ENCODE measurements at places on chromosomes 1 and 21. TPM values are rescaled to one million over a fixed set of nuclear protein-coding genes. Genes with fewer than 3 reads are reported as not detected.
A peak's percentile ranks its signal among the peaks of the same experiment; 100 is the strongest.

GRCh38 chr1:166920561-166921475 lies 44.8 kb upstream of the TADA1 start:
- DNase-seq: peak; percentile 63

DNA sequence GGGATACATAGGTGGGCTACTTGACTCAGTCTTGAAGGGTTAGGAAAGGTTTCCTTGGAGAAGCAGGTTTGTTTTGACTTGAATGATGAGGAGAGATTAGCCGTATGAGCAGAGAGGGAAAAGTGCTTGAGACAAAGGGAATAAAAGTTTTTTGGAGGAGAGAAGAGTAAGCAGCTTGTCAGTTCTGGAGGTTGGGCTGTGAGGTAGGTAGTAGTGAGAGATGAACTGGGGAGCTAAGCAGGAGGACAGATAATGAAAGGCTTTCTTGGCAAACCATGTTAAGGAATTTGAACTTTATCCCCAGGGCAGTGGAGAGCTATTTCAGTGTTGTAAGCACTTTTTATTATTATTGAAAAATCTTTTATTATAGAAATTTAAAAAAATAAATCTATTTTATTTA lies 3.6 kb downstream of the OSBPL9 start:
- DNase-seq: no peak

Gene SPRR2B
- not detected for polyA plus RNA-seq

Gene MFAP2
- polyA plus RNA-seq: 7.4 TPM

GRCh38 chr1:183081402-183082120 lies 58.3 kb downstream of the LAMC1 start:
- DNase-seq: no peak

Gene TRPM2
- 4.9 TPM for polyA plus RNA-seq

DNA sequence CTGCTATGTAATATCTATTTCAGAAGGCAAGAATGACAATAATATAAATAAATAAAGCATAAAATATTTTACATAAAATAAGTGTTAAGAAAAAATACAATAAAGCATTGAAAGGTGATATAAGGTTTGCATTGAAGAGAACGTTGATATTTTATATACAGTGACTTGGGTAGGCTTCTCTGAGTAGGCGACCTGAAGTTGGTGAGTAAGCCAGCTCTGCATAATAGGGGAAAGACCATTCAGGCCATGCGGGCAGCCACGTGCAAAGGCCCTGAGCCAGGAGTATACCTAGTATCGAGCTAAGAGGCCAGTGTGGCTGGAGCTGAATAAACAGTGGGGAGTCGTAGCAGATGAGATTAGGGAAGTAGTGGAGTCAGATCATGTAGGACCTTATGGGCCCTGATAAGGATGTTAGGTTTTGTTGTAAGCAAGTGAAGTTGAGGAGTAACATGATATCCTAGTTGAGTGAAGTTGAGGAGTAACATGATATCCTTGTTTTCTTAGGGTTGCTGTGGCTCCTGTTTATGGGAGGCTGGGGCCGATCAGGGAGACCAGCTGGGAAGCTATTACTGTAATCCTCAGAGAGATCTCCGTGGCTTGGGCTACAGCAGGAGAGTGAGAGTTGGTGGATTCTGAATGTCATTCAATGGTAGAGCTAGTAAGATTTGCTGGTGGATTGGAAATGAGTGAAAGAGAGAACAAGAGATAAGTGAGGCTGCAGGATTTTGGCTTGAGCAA lies 22.0 kb downstream of the KCNK1 start:
- no peak for DNase-seq

DNA sequence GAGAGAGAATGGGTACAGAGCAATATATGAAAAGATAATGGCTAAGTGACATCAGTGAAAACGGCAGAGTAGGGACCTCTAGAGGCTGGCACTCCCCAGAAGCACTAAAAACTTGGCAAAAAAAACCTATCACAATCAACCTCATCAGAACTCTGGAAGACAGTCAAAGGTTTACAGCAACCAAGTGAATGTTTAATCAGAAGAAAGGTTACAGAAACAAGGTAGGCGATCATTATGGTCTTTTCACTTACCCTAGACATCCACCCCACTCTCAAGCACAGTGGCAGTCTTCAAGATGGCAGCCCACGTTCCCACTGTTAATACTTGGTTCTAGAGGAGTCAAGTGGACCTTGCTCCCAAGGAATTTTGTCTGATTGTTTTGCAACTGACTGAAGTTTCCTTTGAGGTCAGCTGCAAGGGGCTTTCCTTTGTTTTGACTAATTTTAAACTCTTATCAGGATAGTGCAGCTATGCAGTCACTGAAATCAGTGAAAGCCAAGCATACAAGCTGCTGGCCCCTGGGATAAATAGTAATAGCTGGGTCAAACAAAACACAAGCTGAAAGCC lies 7.2 kb downstream of the KIFAP3 start:
- DNase-seq: no peak

DNA sequence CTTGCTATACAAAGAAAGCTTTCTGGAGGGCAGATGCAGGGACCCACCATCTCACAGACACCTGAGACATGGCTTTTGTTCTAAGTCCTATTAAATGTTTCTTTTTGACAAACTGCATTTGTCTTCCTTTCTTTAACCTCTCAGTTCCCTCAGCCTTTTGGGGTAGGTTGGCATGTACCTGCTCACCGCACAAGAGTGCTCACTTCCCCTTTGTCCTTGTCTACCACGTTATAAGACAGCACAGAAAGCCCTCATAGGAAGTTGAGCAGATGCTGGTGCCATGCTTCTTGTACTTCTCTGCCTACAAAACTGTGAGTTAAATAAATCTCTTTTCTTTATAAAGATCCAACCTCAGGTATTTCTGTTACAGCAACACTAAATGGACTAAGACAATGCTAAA lies 31.9 kb upstream of the RGS21 start:
- DNase-seq: no peak

Gene FAM151A
- polyA plus RNA-seq: 3.2 TPM

Gene TRNP1
- 3.0 TPM for polyA plus RNA-seq

DNA sequence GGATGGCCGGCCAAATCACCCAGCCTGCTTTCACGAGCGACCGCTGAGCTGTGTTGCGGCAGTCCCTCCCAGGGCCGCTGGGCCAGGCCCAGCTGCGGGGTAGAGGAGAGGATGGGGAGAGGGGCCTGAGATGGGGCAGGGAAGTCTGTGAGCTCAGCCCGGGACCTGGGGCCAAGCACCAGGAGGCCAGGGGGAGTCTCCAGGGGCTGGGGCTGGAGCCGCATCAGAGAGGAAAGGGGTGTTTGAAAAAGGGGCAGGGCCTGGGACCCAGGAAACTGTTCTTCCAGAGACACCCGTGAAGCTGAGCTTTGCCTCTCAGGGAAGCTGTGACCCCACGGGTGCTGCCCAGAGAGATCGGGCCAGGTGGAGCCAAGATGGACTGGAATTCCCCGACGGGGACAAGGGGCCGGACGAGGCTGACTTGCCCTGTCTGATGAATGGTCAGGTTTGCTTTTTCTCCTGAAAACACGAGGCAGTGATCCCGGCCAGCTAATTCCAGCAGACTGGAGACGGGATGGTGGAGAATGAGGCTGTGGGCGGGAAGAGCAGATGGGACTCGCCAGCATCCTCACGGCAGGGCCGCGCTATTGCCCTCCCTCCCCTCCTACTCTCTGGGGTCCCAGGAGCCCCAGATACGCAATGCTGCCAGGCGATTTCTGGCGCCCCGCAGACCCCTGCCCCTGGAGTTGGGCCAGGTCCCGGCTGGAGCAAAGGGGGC lies 40.3 kb upstream of the COL18A1 start:
- peak; percentile 89 for DNase-seq

- no peak for DNase-seq
Measured at GRCh38 chr1:28928314-28928941, 14.1 kb downstream of the EPB41 start.

Gene SELP
- not detected for polyA plus RNA-seq

- no peak for DNase-seq
Measured at GRCh38 chr1:119984771-119985170, 84.7 kb downstream of the NOTCH2 start.

Gene ANKRD45
- polyA plus RNA-seq: 0.92 TPM

DNA sequence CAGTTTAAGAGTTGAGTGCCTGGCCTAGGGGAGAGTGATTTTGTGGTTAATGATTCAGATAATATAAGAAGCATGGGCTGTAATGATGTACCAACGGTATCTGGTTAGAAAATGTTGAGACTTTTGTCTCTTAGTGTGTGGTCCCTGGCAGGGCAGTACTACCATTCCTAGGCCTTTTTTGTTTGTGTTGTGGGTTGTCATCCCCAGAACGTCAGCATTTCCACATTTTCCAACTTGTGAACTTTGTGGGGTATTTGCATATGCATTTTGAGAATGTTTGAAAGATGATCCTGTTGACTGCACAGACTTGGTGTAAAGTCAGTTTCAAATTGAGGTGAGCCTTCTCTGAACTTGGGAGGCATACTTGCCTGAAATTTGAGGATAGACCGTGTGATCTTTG lies 11.4 kb downstream of the NEK7 start:
- no peak for DNase-seq

GRCh38 chr1:157173900-157174410 lies 35.8 kb upstream of the ETV3 start:
- DNase-seq: no peak

Gene NHLH1
- not detected for polyA plus RNA-seq

DNA sequence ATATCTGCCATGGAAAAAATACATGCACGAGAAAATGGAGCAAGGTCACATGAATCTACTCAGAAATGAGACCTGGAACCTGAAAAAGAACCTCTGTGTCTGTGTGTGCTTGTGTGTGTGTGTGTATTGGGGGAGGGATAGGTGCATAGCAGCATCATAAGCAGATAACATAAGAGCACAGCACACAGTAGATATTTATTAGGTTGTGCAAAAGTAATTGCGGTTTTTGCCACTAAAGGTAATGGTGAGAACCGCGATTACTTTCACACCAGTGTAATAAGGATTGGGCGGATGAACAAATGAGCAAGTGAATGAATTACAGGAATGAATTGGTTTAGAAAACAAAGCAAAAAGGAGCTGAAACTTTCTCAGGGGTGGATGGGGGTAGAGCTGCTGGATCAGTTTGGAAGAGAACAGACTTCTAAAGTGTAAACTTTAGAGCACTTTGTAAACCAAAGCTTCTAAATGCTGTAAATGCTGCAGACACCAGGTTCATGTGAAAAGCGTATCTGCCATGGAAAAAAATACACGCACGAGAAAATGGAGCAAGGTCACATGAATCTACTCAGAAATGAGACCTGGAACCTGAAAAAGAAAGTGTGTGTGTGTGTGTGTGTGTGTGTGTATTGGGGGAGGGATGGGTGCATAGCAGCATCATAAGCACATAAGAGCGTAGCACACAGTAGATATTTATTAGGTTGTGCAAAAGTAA lies 156.9 kb downstream of the TOMM20 start:
- DNase-seq: no peak

DNA sequence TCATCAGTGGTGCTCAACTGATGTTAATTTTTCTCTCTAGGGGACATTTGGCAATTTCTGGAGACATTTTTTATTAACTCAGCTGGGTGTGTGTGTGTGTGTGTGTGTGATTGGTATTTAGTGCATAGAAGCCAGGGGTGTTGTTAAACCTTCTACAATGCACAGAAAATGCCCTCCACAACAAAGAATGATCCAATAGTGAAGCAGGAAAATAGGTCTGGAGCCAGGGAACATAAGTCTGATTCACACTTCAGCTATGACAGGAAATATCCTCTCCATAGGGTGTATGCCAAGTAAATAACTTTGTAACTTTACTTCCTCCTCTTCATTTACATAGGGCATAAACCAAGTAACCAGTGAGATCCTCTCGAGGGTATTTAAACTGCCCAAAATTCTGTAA lies 25.1 kb upstream of the TMEM61 start:
- no peak for DNase-seq

Gene ACTL8
- polyA plus RNA-seq: not detected

- no peak for DNase-seq
Measured at GRCh38 chr1:192831706-192832355, 23.0 kb downstream of the RGS2 start.

DNA sequence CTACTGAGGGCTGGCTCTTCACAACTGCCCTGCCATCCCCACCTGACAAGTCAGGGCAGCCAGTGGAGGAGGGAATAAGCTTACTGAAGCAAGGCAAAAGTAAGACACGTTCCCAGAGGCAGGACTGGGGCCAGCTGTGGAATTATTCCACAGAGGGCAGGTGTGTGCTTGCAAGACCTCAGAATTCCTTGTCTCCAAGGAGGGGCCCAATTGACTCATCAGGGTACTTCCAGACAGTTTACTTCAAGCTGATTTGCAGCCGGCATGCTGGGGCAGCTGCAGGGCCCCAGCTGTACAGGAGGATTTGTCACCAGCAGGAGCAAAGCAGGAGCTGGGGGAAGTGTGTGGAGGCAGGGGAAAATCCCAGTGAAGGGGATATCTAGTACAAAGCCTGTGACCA lies 167.5 kb upstream of the CAMK1G start:
- no peak for DNase-seq

Gene FAM110D
- 1.1 TPM for polyA plus RNA-seq

DNA sequence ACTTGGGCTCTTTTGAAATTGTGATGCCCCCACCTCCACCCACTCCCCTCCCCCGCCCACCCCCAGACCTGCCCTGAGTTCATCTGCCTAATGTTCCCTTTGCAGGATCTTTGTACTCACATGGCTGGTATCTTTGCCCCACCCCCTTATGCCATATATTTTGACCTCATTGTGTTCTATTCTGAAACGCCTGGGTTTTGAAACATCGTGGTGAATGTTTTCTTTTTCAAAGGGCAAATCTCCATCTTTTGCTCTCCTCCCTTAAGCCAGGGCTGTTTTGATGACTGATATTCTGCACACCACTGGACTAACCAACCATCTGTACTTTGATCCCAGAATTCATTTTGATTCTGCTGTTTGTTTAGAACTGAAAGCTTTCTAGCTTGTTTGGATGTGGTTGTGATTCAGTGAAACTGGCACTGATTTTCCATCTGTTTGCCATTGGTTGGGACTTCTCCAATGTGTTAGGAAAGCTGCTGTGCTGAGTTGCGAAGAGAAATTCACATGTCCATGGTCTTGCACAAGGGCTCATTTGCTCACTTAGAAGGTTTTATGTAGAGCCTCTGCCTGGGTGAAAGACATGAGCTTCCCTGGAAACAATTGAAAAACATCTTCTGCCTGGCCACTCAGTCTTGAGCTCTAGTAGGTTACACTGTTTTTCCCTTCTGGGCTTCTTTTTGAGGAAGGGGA lies 16.5 kb downstream of the SMAP2 start:
- peak; percentile 74 for DNase-seq

Gene AMPD2
- polyA plus RNA-seq: 6.5 TPM

Gene NBPF6
- polyA plus RNA-seq: not detected

GRCh38 chr1:38004284-38005108 lies 818 bp downstream of the FHL3 start:
- DNase-seq: no peak

DNA sequence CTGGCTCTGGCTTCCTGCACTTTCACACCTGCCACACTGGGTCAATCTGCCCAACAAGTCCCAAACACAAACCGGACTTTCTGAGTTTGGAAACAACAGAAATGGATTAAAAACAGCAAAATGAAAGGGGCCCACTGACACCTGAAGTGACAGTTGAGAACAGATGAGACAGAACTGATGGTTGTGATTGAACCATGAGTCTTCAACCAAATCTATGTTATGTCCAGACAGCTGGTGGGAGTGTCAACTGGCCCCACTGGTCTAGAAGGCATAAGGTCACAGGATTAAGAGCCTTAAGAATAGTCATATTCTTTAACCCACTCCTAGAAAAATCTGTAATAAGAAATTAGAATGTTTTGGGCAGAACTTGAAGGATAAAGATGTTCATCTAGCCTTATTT lies 13.0 kb upstream of the ATP13A2 start:
- no peak for DNase-seq

- DNase-seq: no peak
Measured at GRCh38 chr1:14321422-14321821, 277.1 kb upstream of the KAZN start.

Gene FBXO2
- polyA plus RNA-seq: 1.2 TPM

Measured in sigmoid colon (tissue), 7 donors.